ENCODE measurements at places on chromosomes 1 and 21. TPM values are rescaled to one million over a fixed set of nuclear protein-coding genes. Genes with fewer than 3 reads are reported as not detected.

- no peak for DNase-seq
Observed at GRCh38 chr1:167229719-167230385, 9.2 kb downstream of the POU2F1 start.

DNA sequence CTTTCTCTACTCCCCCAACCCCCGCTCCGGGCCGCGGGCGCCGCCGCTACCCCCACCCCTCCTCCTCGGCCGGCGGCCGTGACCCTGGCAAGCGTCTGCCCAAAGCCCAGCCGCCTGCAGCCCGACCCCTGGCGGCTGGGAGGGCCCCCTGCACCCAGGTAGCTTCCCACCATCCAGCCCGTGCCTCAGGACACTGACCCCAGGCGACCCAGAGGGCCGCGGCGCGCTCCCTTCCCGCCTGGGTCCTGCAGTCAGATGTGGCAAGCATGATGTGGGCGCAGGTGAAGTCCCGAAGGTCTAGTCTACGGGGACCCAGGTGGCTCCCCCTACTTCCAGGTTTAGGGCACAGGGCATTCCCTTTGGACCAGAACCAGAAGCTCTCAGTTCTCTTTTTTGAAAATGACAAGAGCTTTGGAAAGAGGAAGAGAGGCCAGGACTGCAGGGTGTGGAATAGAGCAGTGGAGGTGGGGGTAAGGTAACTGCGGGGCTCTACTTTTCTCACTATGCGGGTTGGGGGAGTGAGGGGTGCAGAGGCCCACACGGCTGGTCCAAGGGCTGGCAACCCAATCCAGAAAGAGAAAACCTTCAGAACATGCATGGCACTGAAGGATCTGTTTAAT is at the start of gene DENND4B:
TSS of gene DENND4B (minus strand) at position 97 of the 620 bp plus-strand sequence. CDS start 2,344 bp downstream, outside the sequence.
- DNase-seq, result peak; percentile 94

DNA sequence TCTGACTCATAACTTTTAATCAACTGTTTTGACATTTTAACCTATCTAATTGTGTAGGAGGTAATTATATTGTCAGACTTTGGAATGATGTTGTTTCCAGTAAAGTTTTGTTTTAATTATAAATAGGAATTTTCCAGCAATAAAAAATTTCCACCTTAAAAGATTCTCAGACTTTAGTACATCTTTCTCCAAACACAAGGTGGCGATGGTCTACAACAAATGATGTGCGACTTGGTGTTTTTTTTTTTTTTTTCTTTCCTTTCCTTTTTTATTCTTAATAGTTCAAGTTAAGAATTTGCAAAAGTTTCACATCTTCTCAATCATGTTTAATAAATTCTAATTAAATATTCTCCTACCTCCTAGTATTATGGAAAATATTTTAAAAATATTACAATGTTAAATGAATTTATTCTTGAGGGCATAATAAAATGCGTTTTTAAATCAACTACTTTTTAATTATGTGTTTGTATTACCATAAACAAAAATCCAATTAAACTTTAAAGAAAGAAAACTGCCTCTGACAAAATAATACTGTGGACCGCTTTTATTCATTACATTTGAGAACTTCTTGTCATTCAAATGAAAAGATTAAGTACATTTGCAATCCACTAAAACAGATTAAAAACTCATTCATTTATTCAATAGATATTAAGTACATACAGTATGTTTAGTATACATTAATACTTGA is 4.4 kb upstream of the ADAMTS1 start:
- DNase-seq, result no peak

Gene OR2M3
- not detected for total RNA-seq

GRCh38 chr1:88175631-88176226 is 508.3 kb upstream of the PKN2 start:
- no peak for DNase-seq

DNA sequence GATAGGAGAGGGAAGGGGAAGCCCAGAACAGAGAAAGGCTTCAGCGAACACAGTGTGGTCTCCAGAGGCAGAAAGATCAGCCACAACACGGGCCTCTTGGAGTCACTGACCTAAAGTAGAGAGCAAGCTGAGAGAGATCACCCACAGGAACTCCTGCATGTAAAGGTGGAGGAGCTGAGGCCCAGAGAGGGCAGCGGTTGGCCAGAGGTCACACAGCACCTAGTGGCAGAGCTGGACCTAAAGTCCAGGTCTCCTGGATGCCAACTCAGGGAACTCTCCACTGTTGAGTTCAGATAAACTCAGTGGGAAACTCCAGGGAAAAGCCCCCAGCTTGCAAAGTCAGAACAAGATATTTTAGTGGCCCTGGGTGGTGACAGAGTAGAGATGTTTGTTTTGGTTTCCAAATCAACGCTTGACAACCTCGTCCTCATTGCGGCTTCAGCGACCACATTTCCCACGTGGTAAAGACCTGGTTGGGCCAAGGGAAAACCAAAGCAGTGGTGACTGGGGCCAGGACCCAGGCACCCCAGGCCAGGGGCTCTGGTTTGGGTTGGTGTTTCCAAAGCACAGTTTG is 4.6 kb downstream of the IFFO2 start:
- DNase-seq, result no peak

DNA sequence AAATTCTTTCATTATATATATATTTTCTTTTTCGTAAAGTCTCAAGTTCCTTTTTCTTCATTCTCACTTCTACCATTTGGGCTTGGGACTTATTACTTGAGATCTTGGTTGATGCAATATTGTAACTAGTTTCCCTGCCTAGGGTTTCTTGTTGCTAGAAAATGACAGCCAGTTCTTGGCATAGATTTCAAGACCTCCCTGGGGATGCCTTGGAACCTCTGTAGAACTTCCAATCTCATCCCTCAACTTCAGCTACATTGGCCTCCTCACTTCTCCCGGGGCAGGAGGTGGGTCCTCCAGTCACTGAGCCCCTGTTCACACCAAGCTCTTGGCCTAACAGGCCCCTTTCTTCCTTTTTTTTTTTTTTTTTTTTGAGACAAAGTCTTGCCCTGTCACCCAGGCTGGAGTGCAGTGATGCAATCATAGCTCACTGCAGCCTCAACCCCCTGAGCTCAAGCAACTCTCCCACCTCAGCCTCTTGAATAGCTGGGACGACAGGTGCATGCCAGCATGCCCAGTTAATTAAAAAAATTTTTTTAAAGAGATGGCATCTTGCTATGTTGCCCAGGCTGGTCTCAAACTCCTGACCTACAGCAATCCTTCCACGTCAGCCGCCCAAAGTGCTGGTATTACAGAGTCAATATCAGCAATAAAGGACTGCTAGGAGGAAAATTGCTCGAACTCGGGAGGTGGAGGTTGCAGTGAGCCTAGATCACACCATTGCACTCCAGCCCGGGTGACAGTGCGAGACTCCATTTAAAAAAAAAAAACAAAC is 33.1 kb downstream of the MAP3K7CL start:
- no peak for DNase-seq

- no peak for DNase-seq
Observed at GRCh38 chr1:201330541-201330940, 46.9 kb downstream of the TNNT2 start.

DNA sequence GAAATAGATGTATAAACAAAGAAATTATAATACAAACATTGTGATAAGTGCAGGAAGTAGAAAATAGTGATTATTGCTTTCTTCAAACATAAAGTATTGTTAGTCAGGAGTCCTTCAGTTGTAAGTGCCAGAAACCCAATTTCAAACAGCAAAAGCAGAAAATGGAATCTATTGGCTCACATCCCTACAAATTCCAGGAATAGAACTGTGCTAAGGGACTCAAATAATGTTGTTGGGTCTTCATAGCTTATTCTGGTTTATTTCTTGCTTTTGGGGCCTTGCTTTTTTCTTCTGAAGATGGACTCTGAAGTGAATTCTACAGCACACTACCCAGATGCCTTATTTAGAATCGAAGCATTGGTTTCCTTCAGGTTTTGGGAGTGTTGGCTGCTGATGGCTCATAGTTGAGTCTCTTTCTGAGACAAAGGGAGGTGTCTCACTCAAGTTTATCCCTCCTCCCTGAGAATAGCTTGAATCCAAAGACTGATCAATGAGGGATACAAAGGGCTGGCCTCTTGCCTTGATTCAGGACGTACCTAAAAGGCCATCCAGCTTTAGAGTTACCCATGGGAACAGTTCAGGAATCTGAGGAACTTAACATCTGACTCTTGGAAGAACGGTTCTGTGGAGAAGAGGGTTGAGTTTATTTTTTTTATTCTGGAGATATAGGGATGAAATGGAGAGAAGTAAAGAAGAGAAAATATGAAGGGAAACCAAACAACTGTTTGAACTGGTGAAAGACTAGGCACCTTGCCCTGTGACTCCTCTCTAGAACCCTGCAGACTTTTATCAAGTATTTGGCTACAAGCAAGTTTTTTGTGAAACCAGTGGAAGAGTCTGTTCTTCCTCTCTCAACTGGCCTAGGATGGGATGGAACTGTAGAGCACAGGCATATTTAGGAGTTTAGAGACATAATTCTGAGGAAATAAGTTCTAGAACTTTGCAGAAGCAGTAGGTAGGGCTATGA is 39.0 kb upstream of the ATG4C start:
- DNase-seq, result no peak

Gene HES3
- 89.9 TPM for total RNA-seq

GRCh38 chr1:14681182-14681581 is 82.7 kb downstream of the KAZN start:
- DNase-seq, result no peak

- DNase-seq, result no peak
Observed at GRCh38 chr1:155272466-155273342, 600 bp downstream of the CLK2 start.

DNA sequence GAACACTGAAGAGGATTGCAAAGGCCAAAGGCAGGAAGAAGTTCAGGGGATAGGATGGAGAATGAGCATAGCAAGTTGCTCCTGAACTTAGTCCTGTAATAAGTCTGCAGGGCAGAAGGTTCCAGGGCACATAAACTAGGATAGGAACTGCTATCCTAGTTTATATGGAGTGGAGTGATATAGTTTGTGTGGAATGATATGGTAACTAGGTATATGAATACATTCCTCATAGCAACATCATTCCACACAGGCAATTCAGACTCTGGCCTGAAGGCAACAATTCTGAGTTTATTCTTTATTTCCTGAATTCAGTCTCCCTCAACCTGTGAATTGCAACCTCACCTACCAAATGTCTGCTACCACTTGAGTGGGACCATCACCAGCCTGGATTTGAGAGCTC is 154.9 kb upstream of the GREM2 start:
- DNase-seq, result no peak

DNA sequence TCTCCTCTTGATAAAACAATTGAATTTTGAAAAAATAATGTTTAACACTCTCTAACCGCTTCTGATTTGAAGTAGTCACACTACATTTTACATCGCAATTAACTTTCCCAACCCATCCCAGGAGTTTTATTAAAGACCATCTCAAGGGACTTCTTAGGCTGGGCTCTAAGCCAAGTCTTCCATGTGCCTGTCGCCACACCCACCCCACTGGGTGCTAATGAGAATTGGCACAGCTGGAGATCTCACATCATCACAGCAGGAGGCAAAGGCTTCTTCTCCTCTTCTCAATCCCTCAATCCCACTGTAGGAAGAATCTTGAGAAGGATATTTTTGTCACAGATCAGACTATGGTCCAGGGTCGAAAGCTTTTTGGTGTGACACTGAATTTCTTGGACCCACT is 328.9 kb downstream of the NUF2 start:
- no peak for DNase-seq

- no peak for DNase-seq
Observed at GRCh38 chr1:107840725-107841124, 124.3 kb downstream of the VAV3 start.

- DNase-seq, result no peak
Observed at GRCh38 chr1:58649555-58649954, 50.3 kb downstream of the MYSM1 start.

Gene SDF4
- total RNA-seq, result 84.7 TPM

- DNase-seq, result peak; percentile 82
Observed at GRCh38 chr21:31730712-31731055, 1.2 kb downstream of the SCAF4 start.

Gene NPPA
- total RNA-seq, result not detected

- no peak for DNase-seq
Observed at GRCh38 chr1:64228167-64228957, 24.9 kb downstream of the UBE2U start.

DNA sequence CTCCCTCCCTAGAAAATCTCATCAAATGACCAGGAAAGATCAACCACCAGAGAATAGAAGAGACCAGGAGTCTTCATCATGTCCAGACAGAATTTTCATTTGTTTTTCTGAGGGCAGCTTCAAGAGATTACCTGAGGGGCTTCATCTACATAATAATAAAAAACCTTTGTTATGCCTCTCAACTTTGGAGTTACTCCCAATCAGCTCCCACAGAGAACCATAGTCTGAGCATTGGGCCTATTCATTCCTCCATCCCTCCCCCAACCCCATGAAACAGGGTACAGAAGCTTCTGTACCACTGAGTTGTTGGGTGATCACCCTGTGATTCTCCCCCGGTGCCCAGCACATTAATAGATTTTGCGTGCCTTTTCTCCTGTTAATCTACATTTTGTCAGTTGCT is 53.3 kb upstream of the PRRC2C start:
- no peak for DNase-seq

Gene FMO4
- 3.0 TPM for total RNA-seq

GRCh38 chr21:38917043-38917774 is 111.5 kb downstream of the ETS2 start:
- DNase-seq, result no peak

GRCh38 chr1:8540261-8540941 is 222.5 kb downstream of the SLC45A1 start:
- no peak for DNase-seq

GRCh38 chr1:101022294-101022693 is 3.3 kb downstream of the DPH5 start:
- DNase-seq, result no peak

DNA sequence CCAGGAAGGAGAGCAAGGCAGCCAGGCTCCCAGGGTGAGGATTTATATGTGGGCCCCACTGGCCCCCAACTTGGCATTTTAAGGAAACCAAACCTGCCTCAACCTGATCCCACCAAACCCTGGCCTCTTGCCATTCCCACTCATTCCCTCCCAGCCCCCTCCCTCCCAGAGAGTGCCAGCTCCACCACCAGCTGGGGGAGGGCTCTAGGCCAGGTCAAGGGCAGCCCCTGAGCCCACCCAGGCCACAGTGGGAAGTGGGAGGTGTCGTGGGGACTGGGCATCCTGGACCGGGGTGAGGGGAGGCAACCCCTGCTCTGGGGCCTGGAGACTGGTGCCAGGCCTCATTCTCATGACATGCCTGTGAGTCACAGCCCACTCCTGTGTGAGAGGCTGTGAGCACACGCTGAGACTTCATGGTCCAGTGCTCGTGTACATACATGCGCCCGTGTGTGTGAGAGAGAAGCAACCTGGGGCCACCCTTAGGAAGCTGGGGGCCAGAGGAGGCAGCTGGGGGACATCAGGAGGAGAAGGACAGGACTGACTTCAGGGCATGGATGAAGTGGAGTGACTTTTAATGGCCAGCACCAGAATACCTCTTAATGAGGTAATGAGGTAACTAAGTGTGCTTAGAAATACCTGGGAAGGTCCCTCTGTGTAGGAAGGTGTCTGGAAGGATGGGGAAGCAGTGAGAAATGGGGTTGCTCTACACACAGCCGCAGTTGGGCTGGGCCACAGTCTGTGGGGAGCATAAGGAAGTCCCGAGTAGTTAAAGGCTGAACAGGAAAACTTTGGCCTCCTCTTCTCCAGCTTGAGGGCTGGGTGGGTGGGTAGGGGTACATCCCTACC is at the start of gene S100A2:
TSS of gene S100A2 (minus strand) at position 316 of the 846 bp plus-strand sequence. CDS start 1,967 bp downstream, outside the sequence.
- DNase-seq, result no peak

Data from H9 (cell line).